Karpas-422 (cell line): ENCODE measurements at places on chromosomes 2 and 18. TPM values are rescaled to one million over a fixed set of nuclear protein-coding genes. Genes with fewer than 3 reads are reported as not detected.

DNA sequence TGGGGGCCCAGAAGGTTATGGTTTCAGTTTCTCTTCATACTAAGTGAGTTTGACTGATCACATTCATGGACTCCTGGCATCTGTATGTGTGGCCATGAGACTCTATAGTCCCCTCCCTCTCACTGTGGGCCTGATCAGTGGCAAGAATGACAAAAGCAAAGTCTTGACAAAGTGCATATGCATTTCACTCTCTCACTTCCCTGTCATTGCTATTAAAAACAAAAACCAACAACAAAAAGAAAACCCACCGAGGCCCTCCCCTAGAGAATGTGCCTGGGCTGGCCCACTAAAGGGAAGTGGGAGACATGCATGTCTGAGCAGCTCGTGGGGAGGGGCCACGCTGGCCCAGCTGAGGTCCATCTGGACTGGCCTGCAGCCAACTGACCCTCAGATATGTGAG lies 600.1 kb upstream of the RAB6C start:
- peak; percentile 22 for DNase-seq
- H3K36me3 ChIP-seq: no peaks in the 10 kb centered on the region
- no peak overlapping the region for H3K27ac ChIP-seq
- H3K4me3 ChIP-seq: no peak overlapping the region

GRCh38 chr2:179614121-179614520 lies 247.3 kb downstream of the ZNF385B start:
- H3K27ac ChIP-seq: no peak overlapping the region
- H3K4me1 ChIP-seq: no peaks in the 10 kb centered on the region
- no peaks in the 10 kb centered on the region for H3K27me3 ChIP-seq
- H3K36me3 ChIP-seq: no peaks in the 10 kb centered on the region
- H3K4me3 ChIP-seq: no peak overlapping the region

DNA sequence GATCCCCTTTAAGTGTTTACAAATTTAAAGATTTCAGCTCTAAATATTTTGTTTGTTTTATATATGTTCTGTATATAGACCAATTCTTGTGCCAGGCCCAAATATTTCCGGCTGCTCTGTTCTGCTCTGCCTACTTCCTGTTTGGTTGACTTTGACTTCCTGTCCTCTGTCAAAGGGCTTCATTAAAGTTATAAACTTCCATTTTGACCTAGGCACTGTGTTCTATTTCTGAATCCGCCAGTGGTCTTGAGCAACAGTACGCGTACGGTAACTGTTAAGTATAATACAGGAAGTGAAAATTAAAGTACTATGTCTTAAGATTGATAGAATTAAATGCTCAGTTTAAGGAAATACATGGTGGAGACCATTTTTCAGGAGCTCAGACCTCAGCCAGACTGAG lies 13.5 kb upstream of the REL start:
- peaks cover 8% of the 10 kb centered on the region; the same call in 1 of the 2 replicates for H3K4me1 ChIP-seq
- peaks cover 3% of the 10 kb centered on the region; the same call in 1 of the 2 replicates for H3K36me3 ChIP-seq
- no peak overlapping the region for H3K27ac ChIP-seq
- no peaks in the 10 kb centered on the region for H3K27me3 ChIP-seq
- peak; percentile 72 for DNase-seq

DNA sequence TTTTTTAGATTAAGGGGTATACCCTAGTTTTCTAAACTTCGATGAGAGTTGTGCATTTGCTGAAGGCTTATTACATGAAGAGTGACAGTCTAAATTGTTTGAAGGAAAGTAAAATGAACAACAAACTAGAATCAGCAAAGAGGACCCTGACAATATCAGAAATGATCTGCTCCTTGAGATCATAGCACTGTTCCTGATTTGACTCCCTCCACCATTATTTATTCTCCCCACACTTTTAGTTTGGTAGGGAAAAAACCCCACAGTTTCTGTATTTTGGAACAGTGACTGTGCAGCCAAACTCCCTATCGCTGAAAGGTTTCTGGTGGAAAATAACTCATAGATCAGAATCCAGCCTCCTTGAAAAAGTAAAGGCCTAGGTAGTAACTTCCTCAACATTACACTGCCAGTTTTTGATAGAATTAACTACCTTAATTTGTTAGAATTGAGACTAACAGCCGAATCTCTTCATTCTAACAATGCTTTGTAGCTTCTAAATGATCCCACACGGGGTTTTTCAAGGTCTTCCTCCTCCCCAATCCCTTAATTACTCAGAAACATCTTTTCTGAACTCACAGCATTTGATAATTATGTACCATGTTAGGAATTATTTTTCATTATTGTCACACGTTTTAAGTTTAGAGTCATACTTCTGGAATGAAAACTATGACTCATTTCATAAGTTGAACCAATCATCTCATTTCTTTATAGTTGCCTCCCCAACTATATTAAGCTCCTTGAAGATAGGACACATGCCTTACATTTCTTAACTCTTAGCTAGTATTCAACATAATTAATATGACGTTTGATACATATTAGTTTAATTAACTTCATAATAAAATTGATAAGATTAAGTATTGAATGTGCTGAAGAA lies 2.9 kb downstream of the MYL12A start:
- H3K27me3 ChIP-seq: no peaks in the 10 kb centered on the region
- peaks cover 64% of the 10 kb centered on the region for H3K4me1 ChIP-seq
- peaks cover 34% of the 10 kb centered on the region; the same call in 1 of the 2 replicates for H3K36me3 ChIP-seq
- no peak for DNase-seq
- H3K27ac ChIP-seq: peak overlapping the region; percentile 30

DNA sequence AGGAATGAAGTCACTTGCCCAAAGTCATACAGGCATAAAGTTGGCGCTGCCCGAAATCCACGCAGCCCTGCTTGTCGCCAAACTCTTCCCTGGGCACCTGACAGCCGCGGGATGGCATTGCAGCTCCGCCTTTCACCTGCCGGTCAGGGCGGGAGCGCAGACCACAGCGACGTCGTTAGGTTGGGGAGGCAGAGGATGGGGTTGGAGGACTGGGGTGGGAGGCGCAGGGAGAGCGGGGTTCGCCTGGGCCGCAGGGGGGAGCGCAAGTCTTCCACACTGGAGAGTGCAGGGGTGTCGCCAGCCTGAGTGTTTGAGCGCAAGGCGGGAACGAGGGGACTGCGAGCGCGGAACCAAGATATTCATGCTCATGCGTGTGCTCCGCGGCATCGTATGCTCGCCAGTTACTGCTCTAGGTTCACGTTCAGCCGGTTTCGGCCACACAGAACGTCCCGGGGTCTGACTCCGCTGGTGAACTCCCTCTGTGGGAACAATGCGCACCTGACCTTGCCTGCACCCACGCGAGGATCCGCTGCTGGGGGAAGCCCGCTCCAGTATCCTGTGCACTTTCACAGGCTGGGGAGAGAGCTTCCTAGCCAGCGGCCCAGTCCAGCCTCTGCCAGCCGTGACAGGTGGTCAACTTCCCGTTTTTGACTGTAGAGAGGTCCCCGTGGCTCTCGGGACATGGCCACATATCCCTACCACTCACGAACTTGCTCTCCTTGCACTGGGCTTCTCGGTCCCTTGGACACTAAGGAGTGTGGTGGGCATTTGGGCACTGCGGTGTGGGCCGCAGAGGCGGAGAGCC lies 767 bp upstream of the NPPC start:
- H3K27me3 ChIP-seq: no peaks in the 10 kb centered on the region
- no peaks in the 10 kb centered on the region for H3K36me3 ChIP-seq
- H3K4me3 ChIP-seq: peak overlapping the region; percentile 60; the same call in 1 of the 2 replicates
- DNase-seq: no peak

GRCh38 chr2:39995005-39995737 lies 216.1 kb upstream of the THUMPD2 start:
- no peaks in the 10 kb centered on the region for H3K27me3 ChIP-seq
- no peak overlapping the region for H3K27ac ChIP-seq
- no peaks in the 10 kb centered on the region for H3K4me1 ChIP-seq
- H3K36me3 ChIP-seq: no peaks in the 10 kb centered on the region
- no peak overlapping the region for H3K4me3 ChIP-seq
- DNase-seq: no peak

DNA sequence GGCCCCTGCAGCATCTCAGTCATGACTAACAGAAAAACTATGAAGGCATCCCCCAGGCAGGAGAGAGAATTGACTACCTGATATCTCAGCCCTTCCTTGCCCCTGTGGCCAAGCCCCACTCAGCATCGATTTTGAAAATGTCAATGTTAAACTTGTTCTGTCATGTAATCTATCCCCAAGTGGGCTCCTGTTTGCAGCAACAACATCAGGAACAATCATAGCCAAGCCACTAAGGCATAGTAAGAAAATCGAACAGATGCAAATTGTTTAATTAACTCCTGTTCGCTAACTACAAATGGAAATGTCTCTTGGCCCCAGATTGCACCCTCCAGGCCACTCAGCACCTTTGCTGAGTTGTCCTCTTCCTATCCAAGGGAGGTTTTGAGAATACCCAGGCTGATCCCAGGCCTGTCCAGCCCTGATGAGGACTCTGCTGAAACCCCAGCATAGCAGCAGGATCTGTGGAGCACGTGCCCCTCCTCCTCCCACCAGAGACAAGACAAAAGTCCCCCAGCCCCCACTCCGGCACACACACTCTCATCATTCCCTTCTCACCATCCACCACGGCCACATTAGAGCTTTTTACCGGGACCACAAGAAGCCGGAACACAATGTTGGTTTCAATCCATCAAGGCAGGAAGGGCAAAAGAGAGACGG lies 150.1 kb downstream of the TNS1 start:
- DNase-seq: no peak
- no peaks in the 10 kb centered on the region for H3K27me3 ChIP-seq
- H3K4me3 ChIP-seq: no peak overlapping the region
- no peaks in the 10 kb centered on the region for H3K4me1 ChIP-seq
- no peak overlapping the region for H3K27ac ChIP-seq

FKBP1B gene
- 0.71 and 3.6 TPM in 2 replicates for total RNA-seq

ANKRD29 gene
- total RNA-seq: not detected in 2 replicates
